Fibroblast of villous mesenchyme (primary cell): ENCODE measurements at places on chromosomes 6 and 20.

- DNase-seq = no peak
Measured at GRCh38 chr6:116564311-116564710, 7.0 kb upstream of the RWDD1 start.

DNA sequence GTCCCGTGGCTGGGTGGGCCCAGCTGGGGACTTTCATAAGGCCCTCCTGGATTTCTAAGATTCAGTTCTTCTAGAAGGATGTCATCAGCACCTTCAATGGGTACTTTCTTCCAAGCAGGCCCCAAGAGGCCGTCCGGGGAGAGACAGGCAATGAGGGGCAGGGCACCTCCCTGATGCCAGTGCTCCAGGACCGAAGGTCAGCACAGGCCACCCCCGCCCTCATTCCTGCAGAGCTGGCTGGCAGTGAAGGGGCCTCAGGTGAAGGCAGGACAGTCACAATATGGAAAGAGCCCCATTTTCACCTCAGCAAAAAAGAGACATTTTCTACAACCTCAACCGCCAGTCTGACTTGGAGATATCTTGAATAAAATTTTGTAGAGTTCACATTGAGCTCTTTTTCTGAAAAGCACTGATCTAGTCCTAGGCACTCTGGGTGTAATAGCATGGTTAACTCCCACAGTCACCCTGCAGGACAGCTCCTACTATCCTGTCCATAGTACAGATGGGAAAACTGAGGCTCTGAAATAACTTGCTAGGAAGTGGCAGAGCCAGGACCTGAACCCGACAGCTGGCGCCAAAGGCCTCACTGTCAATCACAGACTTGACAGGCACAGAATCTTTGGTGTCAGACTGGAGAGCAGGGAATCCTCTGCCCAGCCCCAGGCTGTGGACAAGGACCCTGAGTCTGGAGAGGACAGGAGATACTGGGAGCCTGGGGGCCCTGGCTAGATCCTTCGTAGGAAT lies 50.3 kb downstream of the RRBP1 start:
- DNase-seq = no peak

DNA sequence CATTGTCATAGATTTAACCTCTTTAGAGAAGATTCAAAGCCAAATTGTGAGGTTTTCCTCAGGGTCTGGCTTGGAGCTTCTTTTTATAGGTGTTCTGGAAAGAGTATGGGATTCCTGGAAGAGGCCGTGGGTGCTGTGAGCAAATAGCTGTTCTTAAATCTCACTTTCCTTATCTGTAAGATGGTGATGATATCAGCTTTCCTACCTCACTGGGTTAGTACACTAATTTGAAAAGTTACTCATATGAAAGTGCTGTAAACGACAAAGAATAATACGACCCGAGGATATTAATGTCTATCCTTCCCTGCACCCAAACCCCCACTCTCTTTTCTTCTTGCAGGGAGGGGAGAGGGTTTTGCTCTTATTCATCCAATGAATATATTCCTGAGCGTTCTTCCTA lies 116.9 kb upstream of the ENPP5 start:
- no peak for DNase-seq

DNA sequence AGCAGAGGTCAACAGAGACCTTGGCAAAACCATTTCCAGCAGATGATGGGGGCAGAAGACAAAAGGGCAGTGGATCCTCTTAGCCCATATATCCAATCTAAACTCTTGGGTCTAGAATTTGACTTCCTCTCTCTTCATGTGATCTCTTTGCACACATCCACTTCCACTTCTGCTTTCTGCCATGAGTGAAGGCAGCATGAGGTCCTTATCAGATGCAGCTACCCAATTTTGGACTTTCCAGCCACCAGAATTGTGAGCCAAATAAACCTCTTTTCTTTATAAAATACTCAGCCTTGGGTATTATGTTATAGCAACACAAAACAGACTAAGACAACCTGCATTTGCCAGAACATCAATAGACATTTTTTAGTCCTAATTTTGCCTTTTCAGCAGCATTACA lies 191.6 kb downstream of the ADAT2 start:
- DNase-seq = no peak

DNA sequence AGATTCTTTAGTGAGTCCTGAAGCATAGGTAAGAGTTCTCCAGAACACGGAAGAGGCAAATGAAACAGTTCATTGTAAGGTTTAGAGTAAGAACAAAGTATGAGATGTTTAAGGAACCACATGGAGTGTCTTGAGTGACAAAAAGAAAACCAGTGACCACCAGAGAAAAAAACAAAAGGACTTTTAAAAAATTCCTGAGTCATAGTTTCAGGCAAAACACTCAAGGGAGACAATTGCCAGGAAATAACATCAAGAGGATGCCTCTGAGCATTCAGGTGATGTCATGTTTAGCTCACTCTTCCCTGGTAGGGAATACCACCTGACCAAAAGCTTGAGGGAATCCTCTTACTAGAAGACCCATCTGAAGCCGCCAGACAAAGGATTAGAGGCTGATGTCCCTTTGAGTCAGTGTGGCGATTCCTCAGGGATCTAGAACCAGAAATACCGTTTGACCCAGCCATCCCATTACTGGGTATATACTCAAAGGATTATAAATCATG lies 110.3 kb downstream of the COL19A1 start:
- no peak for DNase-seq

GRCh38 chr20:38165089-38165965 lies at the start of gene TGM2:
TSS of gene TGM2 (minus strand) at chr20:38165270. CDS start at chr20:38165198, 72 bp downstream.
- DNase-seq = peak; percentile 90

DNA sequence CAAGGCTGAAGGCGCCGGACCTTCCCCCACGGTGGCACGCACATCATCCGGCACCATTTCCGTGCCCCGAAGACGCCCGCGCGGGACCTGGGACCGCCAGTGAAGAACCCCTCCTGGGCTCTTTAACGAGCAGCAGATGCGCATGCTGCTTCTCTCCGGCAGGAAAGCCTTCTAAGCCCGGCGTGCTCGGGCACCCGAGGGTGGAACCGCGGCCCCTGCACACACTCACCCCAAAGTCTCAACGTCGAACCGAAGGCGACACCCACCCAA lies 240 bp downstream of the FOXQ1 start:
- peak; percentile 24 for DNase-seq
